HL-60 (cell line): ENCODE measurements at places on chromosomes 11 and 22.

DNA sequence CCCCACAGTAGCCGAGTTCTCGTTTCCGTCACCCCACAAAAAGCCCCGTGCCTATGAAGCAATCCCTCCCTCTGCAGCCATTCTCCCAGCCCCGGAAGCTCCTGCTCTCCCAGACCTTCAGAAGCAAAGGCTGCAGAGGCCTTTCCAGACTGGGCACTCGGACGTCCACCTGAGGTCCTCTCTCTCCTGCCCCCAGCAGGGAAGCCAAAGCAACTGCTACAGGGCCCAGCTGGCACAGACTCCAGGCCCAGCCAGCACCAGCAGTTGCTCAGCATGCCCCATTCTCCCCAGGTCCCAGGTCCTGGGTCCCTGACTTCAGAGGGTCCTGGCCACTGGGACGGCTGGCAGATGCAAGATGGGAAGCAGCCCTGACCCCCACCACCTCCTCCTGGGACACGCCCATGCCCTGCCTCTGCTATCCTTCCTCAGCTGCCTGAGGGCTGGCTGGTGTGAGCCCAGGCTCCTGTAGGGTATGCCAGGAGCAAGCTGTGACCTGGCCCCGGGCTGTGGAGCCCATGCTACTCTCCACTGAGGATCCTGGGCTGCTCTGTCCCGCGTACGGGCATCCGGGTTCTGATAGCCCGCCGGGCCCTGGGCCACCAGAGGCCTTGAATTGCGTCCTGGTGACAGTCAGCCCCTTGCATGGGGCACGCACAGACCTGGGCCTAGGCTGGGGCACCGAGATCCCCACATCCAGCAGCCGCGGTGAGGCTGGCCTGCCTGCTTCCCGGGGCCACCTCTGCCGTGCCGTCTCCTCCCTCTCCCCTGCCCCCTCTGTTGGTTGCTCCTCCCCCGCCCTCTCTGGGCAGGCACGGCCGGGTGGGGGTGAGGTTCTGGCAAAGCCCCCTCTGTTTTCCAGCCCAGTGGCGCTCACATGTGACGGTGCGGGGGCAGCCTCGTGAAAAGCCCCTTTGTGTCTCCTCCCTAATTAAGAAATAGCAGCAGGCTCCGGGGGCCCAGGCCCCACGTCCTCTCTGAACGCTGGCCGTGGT lies 1310.3 kb downstream of the BRD1 start:
- no peak for DNase-seq

DNA sequence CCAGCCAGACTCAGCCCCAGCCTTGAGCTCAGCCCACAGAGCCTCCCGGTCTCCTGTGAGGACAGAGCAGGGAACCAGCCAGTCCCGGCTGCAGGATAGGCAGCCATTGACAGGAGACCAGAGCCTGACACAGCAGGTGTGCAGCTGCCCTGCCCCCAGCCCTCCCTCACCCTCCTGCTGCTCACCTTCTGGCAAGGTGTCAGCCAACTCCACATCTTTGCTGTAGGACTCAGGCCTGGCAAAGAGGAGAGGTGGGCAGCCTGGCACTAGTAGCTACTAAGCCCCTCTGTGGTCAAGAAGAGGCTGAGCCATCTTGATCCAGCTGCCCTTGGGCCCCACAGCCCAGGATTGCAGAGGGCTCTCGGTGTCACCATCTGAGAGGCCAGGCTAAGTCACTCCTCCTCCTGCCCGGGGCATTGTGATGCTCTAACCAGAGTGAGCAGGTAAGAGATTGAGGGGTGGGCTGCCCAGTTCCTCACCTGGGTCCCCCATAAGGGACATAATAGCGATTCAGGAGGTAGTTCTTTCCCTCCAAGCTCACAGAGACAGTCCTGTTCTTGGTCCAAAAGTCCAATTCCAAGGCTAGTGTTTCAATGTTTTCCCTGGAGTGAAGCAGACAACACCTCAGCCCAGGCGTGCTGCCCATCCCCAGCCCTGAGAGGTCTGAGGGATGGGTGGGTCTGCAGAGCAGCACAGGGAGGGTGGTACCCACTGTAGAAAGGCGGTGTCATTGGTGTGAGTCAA lies 18.6 kb downstream of the TREH start:
- DNase-seq: no peak

DNA sequence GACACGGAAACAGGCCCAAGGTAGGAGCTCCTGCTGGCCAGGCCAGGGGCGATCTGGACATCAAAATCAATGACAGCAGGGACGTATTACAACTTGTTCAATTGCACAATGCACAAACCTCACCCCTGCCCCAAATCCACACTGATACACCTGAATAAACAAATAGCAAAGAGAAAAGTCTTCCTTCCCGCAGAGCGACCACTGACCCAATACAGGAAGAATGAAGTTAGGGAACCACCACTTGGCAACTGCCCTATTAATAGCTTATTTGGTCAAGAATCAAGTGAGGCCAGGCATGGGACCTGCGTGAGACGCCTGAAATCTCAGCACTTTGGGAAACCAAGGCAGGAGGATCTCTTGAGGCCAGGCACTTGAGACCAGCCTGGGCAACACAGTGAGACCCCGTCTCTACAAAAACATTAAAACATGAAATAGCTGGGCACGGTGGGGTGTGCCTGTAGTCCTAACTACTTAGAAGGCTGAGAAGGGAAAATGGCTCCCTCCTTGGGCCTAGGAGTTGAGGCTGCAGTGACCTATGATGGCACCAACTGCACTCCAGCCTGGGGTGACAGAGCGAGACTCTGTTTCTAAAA lies 109.1 kb downstream of the MED15 start:
- DNase-seq: no peak

DNA sequence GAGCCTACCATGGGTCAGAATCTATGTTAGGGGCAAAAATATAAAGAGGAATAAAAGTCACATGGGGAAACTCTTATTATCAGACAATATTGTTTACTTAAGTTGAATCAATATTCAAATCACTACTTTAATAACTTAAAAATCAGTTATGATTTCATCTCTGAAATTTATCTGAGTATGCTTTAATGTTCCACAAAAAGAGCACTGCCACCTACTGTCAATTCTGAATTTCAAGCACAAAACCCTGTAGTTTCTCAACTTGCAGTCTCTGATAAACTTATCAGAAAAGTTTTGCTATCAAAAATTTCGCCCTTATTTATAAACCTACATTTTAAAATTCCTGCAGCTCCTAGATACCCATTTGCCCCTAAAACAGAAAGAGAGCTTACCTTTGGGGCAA lies 47.3 kb downstream of the RDX start:
- no peak for DNase-seq

DNA sequence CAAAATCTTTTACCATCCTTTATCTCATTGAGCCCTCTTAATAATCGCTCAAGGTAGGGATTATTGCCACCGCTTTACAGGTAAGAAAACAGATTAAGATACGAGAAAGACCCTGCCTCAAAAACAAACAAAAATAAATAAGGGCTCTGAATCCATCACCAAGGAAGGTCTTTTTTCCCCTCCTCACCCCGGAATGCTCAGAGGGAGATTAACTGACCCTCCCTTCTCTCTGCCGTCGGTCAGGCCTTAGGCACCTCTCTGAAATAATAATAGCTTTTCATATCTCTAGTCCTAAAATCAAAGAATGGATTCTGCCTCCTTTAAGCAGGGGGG lies 620 bp upstream of the ATG2A start:
- DNase-seq: no peak

- DNase-seq: no peak
Measured at GRCh38 chr11:104526006-104526405, 362.1 kb upstream of the PDGFD start.

DNA sequence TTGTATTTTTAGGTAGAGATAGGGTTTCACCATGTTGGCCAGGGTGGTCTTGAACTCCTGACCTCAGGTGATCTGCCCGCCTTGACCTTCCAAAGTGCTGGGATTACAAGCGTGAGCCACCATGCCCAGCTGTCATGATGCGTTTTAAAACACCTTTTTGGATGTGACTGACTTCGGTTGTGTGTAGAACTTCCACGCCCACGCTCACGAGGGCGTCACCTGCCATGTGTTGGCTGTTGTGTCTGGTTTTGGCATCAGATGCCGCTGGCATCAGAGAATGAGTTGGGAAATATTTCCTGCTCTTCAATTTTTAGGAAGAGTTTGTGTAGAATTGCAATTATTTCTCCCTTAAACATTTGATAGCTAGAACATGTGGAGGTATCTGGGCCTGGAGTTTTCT lies 109.1 kb downstream of the KCNQ1 start:
- DNase-seq: no peak

- no peak for DNase-seq
Measured at GRCh38 chr11:59765068-59765735, 10.0 kb downstream of the STX3 start.

- DNase-seq: no peak
Measured at GRCh38 chr11:19659529-19659928, 53.1 kb upstream of the NAV2 start.

GRCh38 chr22:32557444-32557843 lies 82.8 kb downstream of the FBXO7 start:
- no peak for DNase-seq
